HFF-Myc (cell line): ENCODE measurements at places on chromosomes 3 and 15.

- DNase-seq, result no peak
Measured at GRCh38 chr3:37653466-37653865, 208.2 kb upstream of the CTDSPL start.

GRCh38 chr15:74620636-74621545 is 5.3 kb downstream of the CLK3 start:
- DNase-seq, result no peak

- peak; percentile 65 for DNase-seq
Measured at GRCh38 chr15:33211176-33211808, 16.8 kb upstream of the FMN1 start.

- peak; percentile 26 for DNase-seq
Measured at GRCh38 chr15:69081310-69082004, 67.0 kb downstream of the NOX5 start.

GRCh38 chr3:23459889-23460546 is 256.9 kb downstream of the UBE2E2 start:
- DNase-seq, result no peak

GRCh38 chr3:134480546-134480945 is 5.2 kb downstream of the ANAPC13 start:
- no peak for DNase-seq

DNA sequence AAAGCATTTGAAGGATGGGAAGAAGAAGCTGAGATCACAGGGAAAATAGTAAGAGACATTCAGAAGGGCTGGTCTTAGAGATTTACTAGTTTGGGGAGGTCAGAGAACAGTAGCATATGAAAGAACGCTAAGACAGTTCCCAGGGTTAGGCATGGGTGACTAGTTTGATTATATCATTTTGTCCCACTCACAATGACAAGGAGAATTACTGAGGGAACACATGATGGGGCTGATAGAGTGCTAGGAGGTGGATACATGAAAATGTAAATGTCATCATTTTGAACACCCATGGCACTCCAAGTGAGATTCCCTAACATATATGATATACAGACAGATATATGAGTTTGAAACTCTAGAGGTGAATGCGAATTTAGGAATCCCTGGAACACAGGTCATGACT is 9.3 kb upstream of the TARS3 start:
- no peak for DNase-seq

DNA sequence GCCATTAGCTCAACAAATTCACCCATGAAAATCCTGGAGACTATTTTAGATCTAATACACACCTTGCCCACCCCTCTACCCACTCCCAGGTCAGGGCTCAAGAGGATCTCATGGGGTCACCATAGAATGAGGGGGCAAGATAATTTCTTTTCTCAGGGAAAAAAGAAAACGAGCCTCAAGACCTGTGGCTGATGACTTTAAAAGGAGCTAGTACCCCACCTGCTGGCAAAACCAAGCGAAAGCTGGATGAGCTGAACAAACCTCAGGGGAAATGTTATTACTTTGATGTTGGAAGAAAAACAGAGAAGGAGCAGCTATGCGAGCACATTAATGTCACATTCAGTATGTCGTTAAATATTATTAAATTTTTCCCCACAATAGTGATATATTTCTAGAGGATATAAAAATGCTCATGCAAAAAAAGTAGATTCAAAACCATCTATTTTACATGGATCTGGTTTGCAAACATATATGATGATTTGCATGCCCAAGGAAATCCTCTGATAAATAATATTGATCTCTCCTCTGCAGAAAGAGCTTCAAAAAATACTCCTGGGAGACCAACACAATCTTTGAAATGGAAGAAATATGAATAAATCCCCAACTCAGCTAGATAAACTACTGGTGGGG is 37.7 kb downstream of the PLD1 start:
- peak; percentile 47 for DNase-seq

- DNase-seq, result no peak
Measured at GRCh38 chr15:27353856-27354255, 382.9 kb downstream of the GABRG3 start.

DNA sequence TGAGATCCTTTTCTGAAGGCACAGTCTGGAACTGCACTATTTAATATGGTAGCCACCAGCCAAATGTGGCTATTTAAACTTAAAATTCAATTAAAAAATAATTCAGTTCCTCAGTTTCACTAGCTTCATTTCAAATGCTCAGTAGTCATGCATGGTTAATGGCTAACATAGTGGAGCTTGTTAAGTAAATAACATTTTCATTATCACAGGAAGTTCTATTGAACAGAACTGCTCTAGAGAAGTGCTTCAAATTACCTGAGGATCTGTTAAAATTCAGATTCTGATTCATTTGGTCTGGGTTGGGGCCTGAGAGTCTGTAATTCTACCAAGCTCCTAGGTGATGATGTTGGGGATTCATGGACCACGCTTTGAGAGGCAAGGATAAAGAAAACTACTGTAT is 109.6 kb upstream of the THRB start:
- DNase-seq, result no peak

DNA sequence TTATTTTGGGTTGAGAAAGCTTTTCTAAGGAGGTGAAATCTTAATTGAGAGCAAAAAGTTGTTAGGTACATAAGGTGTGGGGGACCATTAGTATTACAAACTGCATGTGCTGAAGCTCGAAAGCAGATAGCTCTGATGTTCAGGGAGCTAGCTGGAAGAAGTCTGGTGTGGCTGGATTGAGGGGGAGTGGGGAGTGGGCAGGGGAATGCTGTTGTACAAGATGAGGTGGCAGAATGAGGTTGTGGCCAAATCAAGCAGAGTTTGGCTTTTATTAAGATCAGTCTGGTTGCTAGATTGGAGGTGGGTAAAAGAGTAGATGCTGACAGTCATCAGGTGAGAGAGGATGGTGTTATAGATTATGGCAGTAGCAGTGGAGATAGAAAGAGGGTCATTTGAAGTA is 32.1 kb downstream of the UBE2E2 start:
- no peak for DNase-seq

GRCh38 chr3:142272200-142272891 is 47.0 kb upstream of the GK5 start:
- DNase-seq, result no peak

DNA sequence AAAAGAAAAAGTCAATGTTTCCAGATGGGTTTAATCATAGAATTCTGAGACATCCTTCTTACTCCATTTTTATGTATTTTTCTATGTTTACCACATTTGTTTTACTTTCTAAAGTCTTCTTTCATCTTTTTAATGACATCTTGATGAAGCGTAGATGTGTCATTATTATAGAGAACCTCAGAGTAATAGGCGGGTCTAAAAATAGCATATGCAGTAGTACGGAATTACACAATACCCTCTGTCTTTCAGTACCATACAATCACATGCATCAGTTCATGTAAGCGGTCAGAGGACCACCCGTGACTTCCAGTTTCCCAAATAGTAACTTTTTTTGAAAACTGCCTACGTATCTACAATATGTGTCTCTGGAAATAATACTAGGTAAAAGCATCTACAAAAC is 224.0 kb downstream of the PLOD2 start:
- no peak for DNase-seq

DNA sequence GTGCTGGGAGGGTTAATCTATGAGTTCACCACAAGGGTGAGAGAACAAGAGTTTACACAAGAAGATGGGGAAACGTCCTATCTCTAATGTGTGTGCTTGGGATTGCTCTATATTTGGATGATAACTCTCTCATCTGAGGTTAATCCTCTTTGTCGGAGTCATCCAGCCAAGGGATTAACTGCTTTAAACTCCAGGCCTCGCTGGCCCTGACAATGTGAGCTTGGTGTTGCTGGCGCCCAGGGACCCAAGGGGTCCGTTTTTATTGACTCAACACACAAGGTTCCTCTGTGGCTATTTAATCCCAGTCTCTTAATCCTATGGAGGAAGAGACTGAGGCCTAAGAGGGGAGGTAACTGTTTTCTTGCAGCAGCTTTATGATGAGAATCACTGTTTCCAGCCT is 14.2 kb downstream of the SV2B start:
- DNase-seq, result no peak

GRCh38 chr3:10518506-10519150 is 13.2 kb upstream of the ATP2B2 start:
- no peak for DNase-seq

- peak; percentile 63 for DNase-seq
Measured at GRCh38 chr3:78734048-78734637, 1033.7 kb downstream of the ROBO1 start.

DNA sequence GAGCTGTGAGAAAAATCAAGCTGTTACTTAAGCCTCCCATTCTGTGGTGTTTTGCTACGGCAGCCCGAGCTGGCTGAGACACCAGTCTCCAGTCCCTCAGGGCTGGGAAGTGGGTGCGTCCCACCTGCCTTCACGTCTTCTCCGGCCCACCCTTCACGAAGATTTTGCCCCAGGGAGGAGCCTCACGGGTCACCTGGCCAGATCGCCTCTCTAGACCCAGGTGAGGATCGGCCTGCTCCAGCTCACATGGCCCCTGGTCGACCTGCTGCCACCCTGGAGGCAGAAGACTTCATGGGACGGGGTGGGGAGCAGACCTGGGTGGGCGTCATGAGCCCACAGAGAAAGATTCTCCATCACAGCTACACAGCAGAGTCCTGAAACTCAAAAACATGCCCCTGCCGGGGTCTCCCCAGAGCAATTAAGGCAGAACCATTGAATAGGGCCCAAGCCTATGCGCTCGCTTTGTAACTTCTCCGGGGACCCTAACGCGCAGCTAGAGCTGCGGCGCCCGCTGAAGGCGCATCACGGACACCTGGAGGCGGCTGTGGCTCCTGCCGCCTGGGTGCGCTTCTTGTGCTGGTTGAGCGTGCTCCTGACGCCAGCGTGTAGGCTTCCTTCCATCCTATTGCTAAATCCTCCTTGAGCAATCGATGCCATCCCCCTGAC is 92.6 kb upstream of the ALDH1A3 start:
- DNase-seq, result no peak

- no peak for DNase-seq
Measured at GRCh38 chr3:182327196-182327681, 466.1 kb upstream of the ATP11B start.

DNA sequence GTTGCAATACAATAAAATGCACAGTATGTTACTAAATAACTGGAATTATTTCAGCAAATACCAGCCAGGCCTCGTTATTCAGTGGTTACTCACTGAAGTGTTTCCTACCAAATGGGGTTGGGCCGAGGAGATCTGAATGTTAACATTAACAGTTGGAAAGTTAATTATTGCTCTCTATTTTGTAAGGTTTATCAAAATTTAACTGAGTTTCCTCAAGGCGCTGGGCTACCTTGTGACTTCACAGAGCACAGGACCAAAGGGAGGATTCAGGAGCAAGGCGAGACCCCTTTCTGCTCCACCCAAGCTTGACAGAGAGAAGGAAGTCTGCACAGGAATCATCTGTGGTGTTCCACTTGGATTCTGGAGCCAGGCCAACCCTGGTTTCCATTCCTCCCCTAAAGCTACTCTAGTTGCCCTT is 21.6 kb downstream of the ADAMTS9 start:
- DNase-seq, result no peak

DNA sequence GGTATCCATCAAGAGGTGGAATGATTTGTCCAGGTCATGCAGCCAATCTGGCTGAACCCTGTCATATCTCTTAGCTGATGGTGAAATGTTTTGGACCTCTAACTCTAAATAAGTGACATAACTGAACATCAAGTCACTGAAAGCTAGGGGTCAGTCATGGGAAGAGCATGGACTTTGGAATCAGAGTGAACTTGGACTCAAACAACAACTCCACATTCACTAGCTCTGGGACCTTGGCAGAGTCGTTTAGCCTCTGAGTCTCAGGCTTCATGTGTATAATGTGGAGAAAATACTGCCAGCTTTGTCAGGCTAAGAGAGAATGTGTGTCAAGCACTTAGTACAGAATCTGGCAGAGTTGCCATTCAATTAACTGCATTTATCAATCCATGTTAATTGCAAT is 557.8 kb upstream of the CFAP20DC start:
- DNase-seq, result no peak

DNA sequence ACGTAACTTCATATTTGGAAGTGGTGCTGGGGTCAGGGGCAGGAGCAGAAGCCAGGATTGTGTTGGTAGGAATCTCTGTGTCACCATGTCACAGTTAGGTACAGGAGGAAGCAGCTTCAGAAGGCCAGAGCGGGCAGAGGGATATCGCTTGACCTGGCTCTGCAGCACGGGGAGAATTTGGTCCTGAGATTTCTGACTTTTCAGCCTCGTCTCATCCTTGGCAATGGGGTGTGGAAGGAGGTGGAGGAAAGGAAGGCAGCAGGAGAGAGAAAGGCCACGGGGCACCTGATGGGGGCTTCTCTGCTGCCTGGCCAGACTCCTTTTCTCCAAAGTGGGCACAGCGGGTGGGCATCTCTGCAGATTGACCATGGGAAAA is 564 bp downstream of the IL16 start:
- DNase-seq, result no peak

DNA sequence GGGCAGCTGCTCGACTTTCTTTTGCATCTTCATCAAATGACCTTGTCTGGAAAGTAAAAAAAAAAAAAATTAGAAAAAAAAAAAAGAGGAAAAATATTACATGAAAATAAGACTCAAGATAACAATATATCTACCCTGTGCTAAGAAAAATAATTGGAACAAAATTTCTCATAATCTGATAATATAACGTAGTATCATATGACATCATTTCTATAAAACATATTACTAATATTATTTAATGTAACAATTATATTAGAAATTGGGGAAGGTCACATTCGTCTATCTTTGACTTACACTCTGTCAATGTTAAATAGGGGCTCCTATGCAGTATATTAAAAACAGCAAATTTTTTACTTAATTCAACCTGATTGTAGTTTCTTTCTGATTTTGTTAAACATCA is 44.1 kb downstream of the INO80 start:
- DNase-seq, result no peak

DNA sequence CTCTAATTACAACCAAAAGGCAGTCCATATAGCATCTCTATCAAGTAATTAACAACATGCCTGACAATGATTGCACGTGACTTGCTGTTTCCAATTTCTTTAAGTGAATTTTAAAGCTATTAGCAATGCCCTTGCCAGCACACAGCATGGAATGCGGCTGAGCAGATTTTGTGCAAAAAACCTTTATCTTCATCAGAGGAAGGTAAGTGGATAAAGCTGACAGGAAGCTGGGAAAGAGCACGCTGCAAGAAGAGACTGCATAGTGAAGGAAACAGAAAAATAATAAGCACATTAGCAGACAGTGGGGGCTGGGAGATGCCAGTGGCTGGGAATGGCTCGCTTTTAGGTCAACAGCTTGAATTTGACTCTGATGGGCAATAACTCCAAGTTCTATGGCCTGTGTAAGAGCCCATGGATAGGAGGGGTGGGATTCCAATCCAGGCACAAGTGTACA is 138.8 kb downstream of the PDZRN3 start:
- DNase-seq, result no peak

- peak; percentile 25 for DNase-seq
Measured at GRCh38 chr3:17412950-17413530, 329.4 kb downstream of the TBC1D5 start.

DNA sequence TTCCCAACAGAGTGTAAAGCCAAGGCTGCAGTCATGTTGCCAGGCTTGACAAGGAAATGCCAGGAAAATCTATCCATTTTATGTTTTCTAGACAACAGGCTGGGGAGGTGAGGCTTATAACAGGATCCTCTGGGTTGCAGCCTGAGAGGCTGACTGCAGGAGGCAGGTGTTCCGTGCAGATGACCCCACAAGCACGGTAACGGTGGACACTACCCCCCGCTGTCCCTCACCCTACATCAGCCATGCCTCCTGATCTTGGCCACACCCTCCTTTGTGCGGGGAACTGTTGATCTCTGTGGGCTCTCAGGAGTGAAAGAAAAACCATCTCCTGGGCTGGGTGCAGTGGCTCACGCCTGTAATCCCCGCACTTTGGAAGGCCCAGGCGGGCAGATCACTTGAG is 68.0 kb upstream of the ADPGK start:
- no peak for DNase-seq
